ENCODE measurements at places on chromosomes 12 and 14.

- no peak for DNase-seq
Measured at GRCh38 chr12:106074706-106075392, 63.9 kb downstream of the NUAK1 start.

DNA sequence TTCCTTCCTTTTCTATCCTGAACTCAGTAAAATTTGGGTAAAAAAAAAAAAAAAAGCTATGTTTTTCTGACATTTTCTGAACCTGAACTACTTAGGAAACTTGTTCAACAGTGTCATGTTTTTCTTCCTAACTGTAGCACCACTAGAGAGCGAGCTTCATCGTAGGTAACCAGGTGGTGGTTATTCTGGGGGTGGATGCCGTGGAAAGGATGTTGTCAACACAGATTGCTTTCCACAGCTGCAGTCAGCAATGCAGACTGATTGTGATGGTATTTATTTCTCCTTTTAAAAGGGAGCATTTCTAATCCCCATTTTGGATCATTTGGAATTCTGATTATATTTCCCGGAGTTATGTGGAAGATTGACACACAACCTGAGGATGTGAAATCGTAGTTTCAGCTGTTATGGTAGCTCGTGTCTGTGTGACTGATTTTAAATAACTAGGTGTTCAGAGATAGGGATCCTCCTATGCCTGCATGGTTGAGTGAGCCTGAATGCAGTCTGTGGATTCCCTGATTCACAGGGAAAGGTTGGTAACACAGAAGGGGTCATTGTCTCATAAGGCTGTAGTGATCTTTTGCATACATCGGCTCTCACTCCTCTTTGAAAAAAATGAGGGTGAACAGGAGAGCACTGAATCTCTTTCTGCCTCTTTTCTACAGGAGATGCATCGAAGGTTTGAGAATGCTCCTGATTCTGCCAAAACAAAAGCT lies 113.2 kb downstream of the ERC1 start:
- no peak for DNase-seq

DNA sequence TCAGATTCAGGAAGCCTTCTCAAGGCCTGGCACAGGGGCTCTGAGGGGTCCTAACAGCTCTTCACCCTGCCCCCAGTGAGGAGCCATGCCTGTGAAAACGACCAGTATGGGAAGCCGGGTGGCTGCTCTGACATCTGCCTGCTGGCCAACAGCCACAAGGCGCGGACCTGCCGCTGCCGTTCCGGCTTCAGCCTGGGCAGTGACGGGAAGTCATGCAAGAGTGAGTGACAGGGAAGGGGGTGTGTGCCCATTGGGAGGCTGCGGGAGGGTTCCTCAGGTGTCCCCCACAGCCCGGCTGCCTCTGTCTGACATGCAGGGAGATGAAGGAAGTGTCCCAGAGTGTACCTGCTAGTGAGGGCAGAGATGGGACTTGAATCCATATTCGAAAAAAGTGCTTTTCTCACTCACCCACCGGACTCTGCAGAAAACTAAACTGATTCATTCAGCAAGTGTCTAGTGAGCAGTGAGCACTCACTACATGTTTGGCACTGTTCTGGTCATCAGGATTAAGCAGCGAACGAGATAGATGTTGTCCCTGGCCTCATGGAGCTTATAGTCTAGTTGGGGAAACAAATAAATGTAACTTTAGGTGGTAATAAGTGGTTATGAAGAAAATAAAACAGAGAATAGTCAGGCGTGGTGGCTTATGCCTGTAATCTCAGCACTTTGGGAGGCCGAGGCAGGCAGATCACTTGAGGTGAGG lies 9.4 kb upstream of the LRP1-AS start:
- no peak for DNase-seq

- no peak for DNase-seq
Measured at GRCh38 chr14:61125867-61126572, 145.0 kb downstream of the SLC38A6 start.

GRCh38 chr12:7959278-7959677 lies 23.3 kb upstream of the SLC2A3 start:
- no peak for DNase-seq
